Activated T-helper 9 cell treated with anti-CD3 and anti-CD28 coated beads, Interleukin-2, amount 50 U/mL, for 16 hours (primary cell): ENCODE measurements at places on chromosomes 2 and 18.

DNA sequence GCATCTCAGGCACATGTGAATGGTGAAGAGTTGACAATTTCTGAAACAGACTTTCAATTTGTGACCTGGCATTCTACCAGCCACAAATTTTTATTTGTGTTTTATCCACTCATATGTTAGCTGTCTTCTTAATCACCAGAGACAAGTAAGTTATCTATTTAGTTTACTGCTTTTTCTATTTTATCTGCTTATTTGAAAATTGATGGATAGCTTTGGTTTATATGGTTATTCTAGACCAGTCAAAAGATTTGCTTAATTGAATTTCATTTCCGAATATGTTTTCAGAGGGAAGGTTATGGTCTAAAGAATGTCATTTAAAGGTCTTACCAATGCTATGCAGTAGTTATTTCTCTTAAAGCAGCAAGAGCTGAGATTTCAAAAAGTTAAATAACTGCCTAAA, 43.5 kb upstream of the LRRTM1 start:
- no peak for DNase-seq

- no peak for DNase-seq
Observed at GRCh38 chr18:51330148-51330547, 132.7 kb upstream of the MEX3C start.

DNA sequence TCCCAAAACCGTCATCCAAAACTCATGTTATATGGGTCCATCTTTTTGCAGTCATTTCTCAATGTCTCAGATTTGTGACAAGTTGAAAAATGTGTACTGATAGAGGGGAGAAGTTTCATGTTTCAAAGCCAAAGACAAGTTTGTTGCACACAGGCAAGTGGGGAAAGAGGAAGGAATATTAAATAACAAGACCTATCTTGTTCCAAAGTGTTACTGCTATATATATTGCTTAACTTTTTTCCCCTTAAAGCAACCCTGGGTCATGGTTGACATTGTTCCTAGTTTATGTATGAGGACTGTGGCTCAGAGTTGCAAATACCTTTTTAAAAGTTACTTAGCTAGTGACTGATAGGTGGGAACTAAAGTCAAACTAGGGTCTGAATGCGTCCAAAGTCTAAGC, 1.7 kb downstream of the ITGA4 start:
- DNase-seq, result no peak

GRCh38 chr2:152445375-152445774, 110.4 kb downstream of the FMNL2 start:
- no peak for DNase-seq

DNA sequence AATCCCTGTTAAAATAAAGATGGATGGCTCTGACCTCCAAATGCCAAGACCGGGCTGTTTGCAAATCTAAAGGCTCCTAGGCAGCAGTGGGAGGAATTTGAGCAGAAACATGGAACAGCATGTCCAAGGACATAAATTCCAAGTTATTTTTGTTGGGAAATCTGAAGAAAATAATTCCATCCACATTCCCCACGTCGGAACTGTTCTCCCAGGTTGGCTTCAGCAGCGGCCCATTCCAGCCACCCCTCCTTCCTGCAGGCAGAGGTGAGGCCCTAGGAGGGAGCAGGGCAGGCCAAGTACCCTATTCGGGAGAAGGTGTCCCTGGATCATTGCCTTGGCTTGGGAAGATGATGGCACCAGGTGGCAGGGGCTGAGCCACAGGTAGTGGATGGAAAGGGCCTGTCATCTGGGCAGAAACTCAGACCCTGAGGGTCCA, 117.1 kb downstream of the CAPN13 start:
- no peak for DNase-seq

DNA sequence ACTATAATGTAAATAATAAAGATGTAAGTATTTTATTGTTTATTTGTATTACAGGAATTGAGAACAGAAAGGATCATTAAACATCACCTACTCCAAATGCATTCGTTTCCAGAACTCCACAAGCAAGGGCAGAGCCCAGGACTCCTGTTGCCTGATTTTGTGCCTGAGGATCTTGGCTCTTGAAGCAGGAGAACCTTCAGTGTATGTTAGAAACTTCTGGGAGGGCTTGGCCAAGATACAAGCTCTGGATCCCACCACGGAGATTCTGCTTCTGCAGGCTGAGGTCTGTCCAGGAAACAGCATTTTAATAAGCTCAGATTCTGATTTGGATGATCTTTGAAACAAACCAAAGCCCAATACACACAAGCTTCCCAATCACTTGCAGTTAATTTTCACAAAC, 142.4 kb upstream of the SOX11 start:
- no peak for DNase-seq

GRCh38 chr2:5343785-5344335, 348.3 kb upstream of the SOX11 start:
- no peak for DNase-seq

DNA sequence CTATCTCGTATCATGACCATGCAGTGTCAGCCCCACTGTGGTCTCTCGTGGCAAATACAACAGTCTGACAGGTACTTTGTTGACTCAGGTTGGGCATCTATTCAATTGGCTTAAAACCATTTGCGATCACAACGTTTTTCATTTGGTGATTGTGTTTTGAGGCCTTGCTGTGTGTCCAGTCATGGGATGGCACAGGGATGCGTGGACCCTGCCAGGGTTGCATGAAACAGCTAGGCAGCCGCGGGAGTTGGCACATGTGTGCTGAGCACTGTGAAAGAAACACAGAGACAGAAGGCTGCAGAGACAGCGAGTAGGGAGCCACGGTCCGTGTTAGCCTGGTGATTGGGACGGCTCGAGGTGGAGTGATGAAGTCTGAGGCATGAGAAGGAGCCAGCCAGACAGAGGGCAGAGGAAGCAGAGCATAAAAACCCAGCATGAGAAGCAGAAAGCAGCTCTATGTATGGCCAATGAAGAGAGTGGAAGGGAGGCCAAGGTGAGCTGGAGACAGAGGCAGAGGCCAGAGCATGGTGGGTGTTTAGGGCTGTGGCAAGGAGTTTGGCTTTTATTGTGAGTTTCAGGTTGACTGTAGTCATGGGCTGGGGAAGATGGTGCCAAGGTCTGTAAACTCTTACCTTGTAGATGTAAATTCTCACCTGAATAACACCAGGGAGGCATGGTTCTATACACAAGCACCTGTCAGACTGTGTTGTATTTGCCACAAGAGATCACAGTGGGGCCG, 31.8 kb upstream of the IL1R1 start:
- DNase-seq, result no peak

GRCh38 chr2:179251870-179252269, 12.8 kb downstream of the SESTD1 start:
- no peak for DNase-seq

- no peak for DNase-seq
Observed at GRCh38 chr2:161796192-161796591, 172.0 kb downstream of the SLC4A10 start.

DNA sequence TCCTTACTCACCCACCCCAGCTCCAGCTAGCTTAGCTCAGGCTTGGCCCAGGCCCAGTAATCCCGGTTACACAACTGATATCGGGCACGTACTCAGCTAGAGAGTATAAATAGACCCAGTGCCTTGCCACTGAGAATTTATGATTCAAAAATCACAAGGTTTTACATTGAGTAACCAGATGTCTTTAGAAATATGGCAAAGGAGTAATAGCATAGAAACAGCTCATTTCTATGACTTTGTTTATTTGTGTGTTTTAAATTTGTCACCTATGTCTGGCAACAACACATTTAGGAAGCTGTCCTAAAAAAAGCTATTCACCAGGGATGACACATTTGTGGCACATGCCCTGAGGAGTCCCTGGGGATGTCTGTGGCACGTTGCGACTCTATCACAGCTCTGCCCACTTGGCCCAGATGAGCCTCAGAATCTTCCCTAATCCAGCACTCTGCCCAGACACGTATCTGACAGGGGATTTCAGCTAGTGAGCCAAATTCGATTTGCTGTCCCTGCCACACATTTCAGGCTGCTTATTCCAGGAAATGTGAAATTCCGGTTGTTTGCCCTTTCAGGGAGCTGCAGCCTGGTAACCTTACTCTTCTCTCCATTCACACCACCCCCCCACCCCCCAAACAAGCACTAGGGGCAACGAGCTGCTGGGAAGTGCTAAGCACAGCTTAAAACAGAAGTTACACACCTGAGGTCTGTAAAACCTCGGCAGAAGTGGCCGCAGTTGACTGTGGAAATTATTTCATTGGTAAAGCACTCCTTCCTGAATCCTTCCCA, 85.4 kb upstream of the ZCCHC2 start:
- no peak for DNase-seq

GRCh38 chr2:154603682-154604081, 94.8 kb upstream of the KCNJ3 start:
- no peak for DNase-seq

DNA sequence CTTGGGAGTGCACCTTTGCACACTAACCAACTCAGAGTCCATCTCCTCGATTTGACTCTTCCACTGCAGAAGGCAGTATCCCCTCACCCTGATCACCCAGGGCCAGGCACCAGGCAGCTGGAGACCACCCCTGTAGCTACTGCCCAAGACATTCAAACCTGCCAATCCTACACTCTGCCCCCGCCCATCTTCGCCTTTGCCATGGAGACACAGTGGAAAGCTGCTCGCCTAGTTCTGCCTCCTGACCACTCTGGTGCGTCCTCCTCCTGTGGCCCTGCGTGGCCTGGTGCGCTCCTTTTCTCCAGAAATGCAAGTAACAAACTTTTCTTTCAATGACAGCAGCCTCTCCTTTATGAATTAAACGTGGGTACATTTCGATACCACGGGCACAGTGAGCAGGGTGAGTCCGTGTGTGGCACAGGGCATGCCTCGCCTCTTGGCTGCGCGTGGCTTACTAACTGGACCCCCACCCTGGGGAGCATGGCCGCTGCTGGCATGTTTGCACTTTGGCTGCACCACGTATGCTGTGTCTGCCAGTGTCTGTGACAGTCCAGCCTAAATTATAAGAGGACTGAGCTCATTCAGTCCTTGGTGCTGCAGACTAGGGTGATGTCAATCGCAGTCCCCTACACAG, 47.6 kb downstream of the LONRF2 start:
- DNase-seq, result no peak

GRCh38 chr2:137190411-137191195, 425.3 kb downstream of the THSD7B start:
- DNase-seq, result no peak

DNA sequence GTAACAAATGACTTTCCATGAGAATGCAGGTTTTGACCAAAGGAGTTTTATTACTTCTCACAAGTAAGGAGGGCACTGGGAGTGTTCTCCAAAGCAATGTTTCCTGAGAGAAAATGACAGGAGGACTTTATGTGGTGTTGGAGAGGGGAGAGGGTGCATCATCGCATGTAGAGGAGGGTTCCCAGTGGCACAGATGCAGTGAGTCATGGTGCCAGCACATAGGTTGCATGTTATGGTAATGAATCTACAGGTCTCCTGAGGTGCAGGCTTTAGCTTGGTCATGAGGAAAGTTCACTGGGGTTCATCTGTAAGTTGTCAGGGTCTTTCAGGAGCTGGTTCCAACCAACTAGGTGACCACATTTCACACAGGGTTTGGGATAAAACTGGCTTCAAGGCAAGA, 30.4 kb downstream of the NAT8 start:
- DNase-seq, result no peak

- DNase-seq, result no peak
Observed at GRCh38 chr2:158172719-158173118, 71.0 kb downstream of the UPP2 start.

DNA sequence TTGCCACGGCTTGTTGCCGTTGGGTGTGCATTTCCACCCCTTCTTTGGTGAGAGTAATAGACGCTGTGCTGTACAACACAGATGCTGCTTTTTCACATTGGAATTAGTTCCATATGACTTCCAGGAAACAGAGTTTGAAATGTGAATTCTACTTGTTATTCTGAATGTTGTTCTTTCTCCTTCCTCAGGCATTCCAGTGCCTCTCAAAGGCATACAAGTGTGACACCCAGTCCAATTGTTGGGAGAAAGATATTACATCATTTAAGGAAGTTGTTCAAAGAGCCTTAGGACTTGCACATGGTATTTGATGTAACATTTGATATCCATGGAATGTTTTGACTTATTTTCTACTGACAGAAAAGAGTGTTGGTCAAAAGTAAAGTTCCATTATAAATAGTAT, 134.4 kb upstream of the LTBP1 start:
- DNase-seq, result no peak

DNA sequence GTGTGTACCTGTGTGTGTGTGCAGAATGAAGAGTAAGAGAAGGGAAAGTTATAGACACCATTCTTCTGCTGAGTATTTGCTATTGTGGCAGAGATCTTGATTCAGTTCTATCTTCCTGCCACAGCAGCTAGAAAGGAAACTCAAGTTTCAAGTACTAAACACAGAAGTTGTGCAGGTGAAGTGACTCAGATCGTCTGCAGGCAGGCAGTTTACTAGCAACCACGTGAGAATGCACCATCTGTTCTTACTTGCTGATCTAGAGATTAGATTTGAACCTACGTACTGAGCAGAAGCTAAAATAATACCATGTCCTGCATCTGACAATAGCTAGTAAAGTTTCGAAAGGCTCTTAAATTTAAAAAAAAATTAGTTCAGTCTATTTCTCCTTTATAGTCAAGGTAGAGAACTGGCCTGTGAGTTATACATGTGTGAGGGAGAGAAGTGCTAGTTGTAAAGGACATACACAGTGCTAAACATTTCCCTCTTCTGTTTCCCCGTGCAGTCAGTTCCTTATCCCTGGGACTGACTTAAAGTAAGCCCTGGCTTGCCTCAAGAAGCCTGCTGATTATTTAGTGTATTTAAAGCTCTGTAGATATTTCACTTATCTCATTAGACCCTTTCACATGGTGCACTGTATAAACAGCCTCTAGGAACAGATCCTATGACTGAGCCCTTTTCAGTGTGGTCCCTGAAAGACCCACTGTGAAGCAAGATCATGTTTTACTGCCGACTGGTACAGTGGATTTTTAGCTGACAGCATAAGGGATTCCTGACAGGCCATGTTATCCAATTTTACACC, 45.0 kb downstream of the SLC38A11 start:
- no peak for DNase-seq
